ENCODE measurements at places on chromosomes 2 and 18. TPM values are rescaled to one million over a fixed set of nuclear protein-coding genes. Genes with fewer than 3 reads are reported as not detected.
A peak's percentile ranks its signal among the peaks of the same experiment; 100 is the strongest.

GRCh38 chr2:47119001-47119400, 36.1 kb downstream of the STPG4 start:
- no peak for DNase-seq

GRCh38 chr2:46984642-46985476, 69.3 kb upstream of the MCFD2 start:
- peak; percentile 58 for DNase-seq

DNA sequence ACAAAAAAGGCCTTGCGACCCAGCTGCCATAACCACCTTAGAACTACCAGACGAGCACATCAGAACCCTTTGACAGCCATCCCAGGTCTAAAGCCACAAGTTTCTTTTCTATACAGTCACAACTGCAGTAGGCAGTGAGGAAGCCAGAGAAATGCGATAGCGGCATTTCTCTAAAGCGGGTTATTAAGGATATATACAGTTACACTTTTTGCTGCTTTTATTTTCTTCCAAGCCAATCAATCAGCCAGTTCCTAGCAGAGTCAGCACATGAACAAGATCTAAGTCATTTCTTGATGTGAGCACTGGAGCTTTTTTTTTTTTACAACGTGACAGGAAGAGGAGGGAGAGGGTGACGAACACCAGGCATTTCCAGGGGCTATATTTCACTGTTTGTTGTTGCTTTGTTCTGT, 48.8 kb downstream of the FEZ2 start:
- no peak for DNase-seq

DNA sequence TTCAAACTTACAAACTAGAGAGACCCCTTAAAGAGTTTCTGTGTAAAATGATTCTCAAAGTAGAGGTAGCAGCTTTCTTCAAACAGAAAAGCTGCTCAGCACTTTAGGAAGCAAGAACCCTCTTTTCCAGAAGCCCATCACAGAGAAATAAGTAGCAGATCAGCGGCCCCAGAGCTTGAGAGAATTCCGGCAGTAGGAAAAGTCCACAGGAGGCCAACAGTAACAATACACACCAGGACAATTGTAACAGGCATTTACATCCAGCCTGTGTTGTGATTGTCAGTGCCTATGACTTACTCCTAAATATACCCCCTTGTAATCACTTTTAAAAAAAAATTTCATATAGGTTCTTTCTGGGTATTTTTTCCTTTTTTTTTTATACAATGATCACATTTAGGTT, 161.4 kb upstream of the ACVR2A start:
- DNase-seq: no peak

Gene MREG
- total RNA-seq: 2.2 TPM

GRCh38 chr2:109542384-109542783, 71.4 kb downstream of the SEPTIN10 start:
- no peak for DNase-seq

DNA sequence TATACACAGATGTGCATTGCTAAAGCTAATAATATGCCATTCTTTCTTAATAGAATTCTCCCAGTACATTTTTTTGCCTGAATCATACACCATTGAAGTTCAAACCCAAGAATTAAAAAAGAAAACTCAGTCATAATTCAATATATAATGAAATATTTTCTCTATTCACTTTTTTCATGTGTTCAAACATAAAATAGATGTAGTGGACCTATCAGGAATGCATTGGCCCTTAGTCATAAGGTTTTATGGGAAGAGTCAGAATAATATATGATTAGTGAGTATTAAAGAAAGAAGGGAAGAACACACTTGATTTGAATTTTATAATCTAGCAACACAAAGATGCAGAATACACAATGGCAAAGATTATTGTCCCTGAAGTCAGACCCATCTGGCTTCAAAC, 297.0 kb upstream of the COL3A1 start:
- no peak for DNase-seq

- no peak for DNase-seq
Measured at GRCh38 chr2:196274387-196274809, 103.0 kb upstream of the STK17B start.

DNA sequence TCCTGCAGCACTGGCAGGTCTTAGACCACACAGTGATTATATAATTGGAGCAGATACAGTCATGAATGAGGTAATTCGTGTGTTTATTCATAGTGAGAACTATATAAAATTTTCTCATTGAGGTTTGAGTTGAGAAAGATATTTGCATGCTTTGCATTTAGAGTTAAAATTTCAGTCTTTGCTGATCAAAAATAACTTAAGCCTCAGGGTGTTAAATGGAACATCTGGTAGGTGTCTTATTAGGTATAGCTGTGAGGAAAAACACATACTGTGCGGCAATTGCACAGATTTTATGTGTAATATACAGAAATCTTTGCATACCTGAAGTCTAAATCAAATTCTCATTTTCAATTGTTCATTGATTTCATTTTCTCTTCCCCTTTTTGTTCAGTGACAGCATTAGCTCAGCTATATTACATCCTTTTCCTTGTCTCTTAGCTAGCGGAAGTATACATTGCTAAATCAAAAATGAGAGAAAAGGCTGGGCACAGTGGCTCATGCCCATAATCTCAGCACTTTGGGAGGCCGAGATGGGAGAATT, 21.2 kb downstream of the GORASP2 start:
- no peak for DNase-seq

DNA sequence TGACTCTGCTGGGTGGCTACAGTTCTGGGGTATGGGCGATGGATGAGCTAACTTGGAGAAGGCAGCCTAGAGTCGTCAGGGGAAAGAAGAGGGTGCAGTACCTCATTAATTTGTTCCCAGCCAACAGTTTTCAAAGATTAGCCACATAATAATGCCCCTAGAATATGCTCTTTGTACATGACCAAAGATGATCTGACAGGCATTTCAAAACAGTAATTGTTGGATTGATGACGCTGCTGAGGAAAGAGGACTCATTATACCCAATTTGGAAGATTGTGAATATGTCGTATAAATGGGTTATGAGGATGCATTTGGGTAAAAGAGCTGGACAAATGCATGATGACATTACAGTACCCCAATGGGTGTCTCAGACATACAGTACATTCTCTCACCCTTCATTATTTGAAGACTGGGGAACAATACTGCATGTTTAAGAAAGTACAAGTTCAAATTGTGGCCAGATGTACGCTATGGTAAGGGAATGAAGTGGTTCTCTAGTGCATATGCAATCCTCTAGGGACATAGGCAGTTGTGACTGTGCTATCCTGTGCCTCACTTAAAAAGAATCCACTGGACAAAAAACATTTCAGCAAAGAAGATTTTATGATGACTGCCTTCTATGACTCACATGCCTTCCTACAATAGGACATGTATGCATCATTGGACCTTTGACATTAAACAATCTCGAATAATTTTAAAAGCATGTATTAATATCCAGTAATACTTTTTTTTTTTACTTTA, 233.2 kb downstream of the CNTNAP5 start:
- DNase-seq: no peak

Gene SGPP2
- 4.6 TPM for total RNA-seq

- DNase-seq: no peak
Measured at GRCh38 chr2:9333591-9334171, 89.6 kb downstream of the ITGB1BP1 start.

DNA sequence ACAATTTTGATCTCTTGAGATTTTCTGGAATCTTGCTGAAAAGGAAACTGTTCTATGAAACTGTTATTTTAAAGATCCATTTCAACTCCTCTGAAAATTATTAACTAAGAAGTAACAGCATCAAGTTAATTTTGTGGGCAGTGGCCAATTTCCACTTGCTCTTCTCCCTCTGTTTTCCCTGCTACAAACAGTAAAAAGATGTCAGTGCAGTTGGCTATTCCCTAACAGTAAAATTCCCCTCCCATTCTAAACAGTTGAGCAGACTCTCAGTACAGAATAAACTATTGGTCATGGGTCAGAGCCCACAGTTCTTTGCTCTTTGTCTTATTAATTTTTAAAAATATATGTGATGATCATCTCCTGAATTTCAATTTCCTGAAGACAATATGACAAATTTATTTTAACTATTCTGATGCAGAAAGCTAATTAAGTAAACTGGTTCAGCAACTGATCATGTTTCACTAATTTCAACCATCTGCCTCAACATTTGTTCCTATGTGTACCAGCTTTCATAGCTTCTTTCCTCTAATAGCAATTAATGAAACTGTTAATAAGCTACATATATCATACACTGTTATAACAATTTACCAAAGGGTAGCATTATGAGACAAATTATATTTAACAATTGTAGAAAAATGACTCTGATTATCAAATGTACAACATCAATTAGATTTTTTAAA, 41.1 kb upstream of the GALNT5 start:
- DNase-seq: no peak

Gene ANKRD29
- total RNA-seq: 51.9 TPM

Gene CGREF1
- 1.3 TPM for total RNA-seq
